SJCRH30 (cell line): ENCODE measurements at places on chromosomes 6 and 20.

DNA sequence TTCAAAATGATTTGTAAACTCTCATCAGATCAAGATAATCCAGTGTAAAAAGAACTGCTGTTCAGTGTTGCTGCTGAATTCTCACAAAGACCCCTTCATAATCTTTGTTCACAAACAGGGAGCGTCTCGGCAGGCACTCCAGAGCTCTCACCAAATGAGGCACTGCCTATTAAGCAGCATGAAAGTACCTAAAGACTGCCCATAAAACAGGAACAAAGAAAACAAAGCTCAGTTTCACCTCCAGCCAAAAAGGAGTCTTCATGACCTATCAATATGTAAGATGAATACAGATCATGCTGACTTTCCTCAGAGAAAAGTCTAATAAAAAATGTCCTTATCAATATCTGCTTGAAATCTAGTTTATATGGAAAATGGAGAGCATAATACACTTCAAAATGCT, 41.8 kb downstream of the GPR63 start:
- DNase-seq = no peak

DNA sequence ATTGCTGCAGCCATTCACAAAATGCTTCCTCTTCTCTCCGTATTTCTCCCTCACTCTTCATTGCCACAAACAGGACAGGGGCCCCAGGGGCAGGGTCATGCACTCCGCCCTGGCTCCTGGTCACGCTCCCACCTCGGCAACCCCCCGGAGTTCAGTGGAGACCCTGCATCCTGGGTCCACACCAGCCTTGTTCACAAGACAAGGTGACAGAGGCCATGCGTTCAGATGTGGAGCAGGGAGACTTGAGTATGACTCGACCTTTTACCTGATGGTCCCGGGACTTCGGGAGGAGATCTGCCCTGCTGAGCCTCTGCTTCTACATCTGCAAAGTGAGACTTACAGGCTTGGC, 49.4 kb downstream of the ANKRD60 start:
- DNase-seq = no peak

- no peak for DNase-seq
Measured at GRCh38 chr20:30489614-30490003, 767.9 kb upstream of the DEFB115 start.

GRCh38 chr6:169848946-169849345, 97.5 kb downstream of the ERMARD start:
- DNase-seq = no peak

DNA sequence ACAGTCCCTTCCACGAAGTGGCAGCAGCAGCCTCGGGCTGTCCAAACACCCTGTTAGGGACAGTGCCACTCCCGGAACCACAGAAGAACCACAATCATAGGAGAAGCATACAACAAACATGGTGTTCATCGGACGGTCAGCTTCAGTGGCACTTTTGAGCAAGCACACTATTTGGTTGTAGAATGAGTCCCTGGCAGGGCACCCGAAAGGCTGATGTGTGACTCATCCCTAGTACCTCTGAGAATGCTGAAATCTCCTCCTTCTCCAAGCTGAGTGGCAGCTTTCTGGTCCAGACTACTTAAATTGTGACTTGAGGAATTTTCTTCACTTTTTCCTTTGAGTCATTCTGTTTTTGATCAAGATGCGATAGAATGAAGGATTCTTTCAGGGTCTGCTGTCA, 282.5 kb downstream of the ESR1 start:
- no peak for DNase-seq

- DNase-seq = no peak
Measured at GRCh38 chr20:61044499-61044898, 207.6 kb upstream of the CDH4 start.

DNA sequence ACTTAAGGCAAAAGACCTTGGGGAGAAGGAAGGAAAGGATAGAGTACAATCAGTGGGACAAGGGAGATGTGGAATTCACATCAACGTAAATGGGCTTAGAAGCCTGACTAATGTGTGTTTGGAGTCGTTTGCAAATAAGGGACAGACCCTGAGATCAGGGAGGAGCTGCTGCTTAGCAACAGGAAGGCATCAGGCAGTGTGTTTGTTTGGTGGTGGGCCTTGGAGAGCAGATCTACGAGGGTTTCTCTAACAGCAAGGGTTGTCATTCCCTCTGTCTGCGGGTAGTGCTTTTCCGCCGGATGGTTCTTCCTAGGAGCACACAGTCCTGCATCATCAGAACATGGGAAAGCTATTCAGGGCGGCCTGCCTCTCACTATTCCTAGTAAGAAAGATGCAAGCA, 40.4 kb downstream of the C6orf118 start:
- no peak for DNase-seq
